ENCODE measurements at places on chromosomes 12 and 14.

DNA sequence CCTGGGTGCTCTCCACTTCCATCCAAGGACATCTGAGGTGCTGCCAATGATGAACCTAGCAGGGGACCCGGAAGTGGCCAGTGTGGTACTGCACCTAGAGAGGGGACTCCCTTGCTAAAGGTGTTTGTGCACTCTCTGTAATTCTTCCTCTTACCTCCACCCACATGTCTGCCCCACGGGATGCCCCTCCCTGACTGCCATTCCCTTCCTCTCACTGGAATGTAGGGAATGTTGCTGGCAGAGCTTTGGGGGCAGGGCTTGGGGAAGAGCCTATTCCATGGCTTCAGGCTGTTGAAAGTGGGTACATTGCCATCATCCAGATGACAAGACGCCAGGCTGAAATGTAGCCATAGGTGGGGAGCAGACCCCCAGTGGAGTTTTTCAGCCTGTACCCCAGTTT, 153.2 kb downstream of the SMOC1 start:
- DNase-seq, result no peak

GRCh38 chr12:114209861-114210260, 196.1 kb downstream of the TBX5 start:
- DNase-seq, result no peak

GRCh38 chr12:114918535-114919233, 234.7 kb upstream of the TBX3 start:
- no peak for DNase-seq

DNA sequence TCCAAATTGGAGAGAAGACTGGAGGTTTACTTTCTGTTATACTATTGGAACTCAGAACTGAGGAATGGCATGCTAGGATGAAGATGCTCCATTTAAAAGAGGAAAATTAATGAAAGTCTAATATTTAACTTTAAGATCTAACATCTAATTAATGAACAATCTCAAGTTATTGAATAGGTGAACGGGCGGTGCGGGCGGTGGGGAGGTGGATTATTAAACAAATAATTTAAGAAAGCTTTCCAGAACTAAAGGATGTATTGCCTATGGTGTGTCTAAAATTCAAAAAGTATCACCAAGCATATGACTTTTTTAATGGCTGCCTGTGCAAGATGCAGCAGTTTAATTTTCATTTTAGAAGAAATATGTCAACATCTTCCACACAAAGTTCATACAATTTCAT, 1747.1 kb upstream of the SEL1L start:
- DNase-seq, result no peak

DNA sequence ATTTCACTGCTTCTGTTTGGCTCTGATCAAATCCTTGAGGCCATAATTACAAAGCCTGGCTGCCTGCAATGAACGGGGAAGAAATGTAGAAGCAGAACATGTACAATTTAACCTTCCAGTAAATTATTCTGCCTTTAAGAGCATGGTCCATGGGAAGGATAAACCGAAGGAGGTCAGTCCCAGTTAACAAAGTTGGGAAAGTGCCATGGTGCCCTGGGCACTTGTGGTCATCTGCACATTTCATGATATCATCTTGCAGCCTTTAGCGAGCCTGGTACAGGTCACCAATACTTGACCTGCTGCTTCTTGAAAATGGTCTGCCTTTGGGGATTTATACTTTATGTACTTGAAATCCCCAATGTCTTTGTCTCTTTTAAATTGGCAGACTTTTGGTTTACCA, 175.9 kb upstream of the KITLG start:
- no peak for DNase-seq

- DNase-seq, result no peak
Measured at GRCh38 chr14:56891226-56891625, 80.9 kb upstream of the OTX2 start.

- DNase-seq, result no peak
Measured at GRCh38 chr12:111269718-111270117, 99.2 kb downstream of the PHETA1 start.

GRCh38 chr14:34087571-34087970, 136.7 kb upstream of the EGLN3 start:
- DNase-seq, result no peak

- peak; percentile 46 for DNase-seq
Measured at GRCh38 chr14:70955543-70956480, 48.6 kb downstream of the PCNX1 start.

- no peak for DNase-seq
Measured at GRCh38 chr12:88435334-88436076, 144.8 kb downstream of the KITLG start.

DNA sequence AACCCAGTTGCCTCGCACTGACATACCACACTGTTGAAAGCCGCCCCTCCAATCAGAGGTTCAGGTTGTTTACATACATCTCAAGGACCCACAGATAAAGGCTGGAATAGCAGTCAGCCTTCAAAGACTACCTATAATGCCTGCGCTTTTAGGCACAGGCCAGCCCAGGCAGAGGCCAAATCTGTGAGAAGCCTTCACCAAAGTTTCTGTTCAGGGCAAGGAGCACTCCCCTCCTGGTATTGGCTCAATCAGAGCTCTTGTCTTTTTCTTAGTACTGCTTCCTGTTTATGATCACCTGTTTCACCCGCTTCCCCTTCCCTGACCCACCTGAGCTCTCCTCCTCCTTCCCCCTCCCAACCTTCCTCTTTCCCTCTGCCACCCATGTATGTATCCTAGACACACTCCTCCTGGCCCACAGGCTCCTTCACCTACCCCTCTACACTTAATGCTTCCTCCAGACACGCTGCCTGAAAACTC, 34.8 kb downstream of the DUSP16 start:
- DNase-seq, result no peak

DNA sequence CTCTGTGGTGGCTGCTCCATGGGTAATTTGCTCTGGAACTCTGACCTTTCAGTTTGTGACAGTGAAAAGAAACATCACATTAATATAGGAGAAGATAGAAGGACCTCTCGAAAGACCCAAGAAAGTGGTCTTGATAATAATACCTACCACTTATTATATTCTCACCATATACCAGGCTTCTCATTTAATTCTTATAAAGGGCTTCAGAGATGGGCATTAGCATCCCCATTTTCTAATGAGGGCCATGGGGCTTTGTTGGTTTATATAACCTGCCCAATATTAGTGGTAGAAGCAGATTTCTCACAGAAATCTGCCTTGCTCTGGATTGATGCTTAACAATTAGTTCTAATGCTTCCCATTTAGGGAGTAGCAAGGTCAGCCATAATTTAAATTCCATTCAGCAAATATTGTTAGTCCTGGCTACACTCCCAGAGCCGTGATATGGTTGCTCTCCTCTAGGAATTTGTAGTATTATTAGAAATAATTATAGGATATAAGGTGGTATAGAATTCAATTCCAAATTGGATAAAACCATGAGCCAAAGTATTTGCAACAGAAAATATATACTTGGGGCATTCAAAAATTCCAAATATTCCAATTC, 7.4 kb upstream of the AMIGO2 start:
- no peak for DNase-seq

DNA sequence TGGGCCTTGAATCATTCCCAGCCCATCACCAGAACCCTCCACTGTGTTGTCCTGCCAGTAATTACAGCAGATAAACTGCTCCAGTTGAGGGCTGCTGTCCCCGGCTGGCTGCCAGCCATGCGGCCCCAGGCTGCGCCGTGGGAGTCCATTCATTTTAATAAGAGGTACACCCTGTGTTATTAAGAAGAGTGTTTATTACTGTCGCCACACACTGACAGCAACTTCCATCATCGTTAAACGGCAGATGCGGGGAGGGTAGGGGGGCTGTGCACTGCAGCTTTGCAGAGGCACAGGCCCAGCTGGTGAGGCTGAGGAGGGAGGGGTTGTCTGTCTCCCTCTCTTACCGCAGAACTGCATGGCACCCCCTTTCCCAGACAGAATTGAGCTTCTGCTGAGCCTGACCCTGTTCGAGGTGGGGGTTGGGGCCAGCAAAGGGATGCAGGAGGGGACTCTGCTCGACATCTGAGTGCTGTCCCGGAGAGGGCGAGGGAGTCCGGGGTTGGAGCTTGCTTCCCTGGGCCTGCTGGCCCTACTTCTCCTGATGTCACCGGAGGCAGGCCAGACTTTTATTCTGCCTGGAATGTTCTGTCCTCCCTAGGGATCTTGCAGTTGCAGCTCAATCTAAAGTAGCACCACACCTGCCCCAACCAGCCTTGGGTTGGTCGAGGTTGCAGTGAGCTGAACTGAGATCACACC, 33.8 kb upstream of the GPATCH2L start:
- DNase-seq, result no peak

DNA sequence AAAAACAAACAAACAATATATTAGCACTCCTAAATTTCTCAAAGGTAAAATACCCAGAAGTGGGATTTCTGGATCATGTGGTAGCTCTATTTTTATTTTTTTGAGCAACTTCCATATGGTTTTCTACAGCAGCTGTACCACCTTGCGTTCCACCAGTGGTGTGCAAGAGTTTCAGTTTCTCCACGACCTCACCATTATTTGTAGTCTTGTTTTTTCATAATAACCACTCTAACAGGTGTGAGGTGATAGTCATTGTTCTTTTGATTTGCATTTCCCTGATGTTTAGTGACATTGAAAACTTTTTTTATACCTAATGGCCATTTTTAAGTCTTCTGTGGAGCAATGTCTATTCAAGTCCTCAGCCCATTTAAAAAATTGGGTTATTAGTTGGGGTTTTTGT, 127.3 kb upstream of the SLC38A2 start:
- no peak for DNase-seq

GRCh38 chr12:55818140-55818728, 393 bp downstream of the ORMDL2 start:
- no peak for DNase-seq

DNA sequence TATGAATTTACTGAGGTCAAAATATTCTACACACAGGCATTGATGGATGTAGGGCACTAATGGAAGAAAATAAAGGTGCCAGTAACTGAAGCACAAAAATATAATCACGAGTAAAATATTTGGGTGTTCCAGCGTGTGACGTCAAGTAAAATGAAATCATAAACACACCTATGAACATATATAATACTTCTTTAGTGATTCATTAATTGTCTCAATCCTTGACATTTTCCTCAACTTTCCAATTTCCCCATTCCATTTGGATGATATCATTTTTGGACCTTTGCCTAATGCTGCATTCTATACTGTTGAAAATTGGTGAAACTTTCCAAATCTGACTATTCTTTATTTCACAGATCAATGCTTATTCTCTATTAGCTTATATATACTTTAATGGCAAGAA, 649.3 kb downstream of the GALC start:
- no peak for DNase-seq

- no peak for DNase-seq
Measured at GRCh38 chr12:18130851-18131250, 40.9 kb upstream of the RERGL start.
